Naive thymus-derived CD4-positive, alpha-beta T cell (primary cell): ENCODE measurements at places on chromosomes 4 and X. TPM values are rescaled to one million over a fixed set of nuclear protein-coding genes. Genes with fewer than 3 reads are reported as not detected.

DNA sequence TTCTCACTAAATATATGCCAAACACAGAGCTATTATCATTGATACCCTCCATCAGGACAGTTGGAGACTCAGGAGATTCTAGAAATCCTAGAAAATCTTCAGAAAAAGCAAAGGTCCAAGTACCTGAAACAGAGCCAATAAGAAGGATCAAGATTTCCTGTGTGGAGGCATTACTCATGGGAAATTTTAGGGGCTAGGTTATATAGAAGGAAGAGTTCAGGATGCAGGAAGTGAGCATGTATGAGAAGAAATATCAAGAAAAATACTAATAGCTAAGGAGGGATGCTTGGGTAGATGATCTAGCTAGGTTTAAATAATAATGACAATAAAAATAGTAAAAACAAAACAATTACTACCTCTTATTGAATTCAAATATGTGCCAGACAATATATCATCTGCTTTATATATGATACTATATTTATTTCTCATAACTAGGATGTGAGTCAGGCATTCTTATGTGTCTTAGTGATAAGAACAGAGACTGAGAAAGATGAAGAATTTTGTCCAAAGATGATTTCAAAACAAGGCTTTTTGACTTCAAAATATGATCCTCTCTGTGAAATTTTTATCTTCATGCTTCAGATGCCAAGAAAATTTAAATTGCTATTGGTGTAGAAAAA lies 66.4 kb upstream of the HHIP start:
- DNase-seq, result no peak

GRCh38 chr4:8473920-8474590 lies 33.5 kb downstream of the TRMT44 start:
- no peak for DNase-seq

- DNase-seq, result no peak
Observed at GRCh38 chr4:170089668-170090351, at the start of gene AADAT. Gene AADAT (minus strand): TSS chr4:170089956. CDS start chr4:170089690, 266 bp downstream.

DNA sequence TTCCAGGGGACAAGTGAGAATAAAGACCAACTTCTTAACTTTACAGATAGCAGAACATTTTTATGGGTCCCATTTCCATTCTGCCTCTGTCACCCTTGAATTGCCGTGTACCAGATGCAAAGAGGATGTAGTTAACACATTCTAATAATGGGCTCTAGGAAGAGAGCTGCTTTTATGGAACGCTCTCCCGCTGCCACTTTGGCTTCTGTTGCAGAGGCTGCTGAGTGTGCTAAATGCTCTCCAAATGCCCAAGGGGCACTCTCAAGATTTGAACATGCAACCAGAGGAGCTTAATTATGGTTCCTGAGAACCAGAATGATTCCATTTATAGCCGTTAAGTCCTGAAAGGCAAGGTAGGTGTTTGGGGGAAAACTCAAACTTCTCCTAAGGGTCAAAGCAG lies 28.1 kb upstream of the GPC3 start:
- no peak for DNase-seq

DNA sequence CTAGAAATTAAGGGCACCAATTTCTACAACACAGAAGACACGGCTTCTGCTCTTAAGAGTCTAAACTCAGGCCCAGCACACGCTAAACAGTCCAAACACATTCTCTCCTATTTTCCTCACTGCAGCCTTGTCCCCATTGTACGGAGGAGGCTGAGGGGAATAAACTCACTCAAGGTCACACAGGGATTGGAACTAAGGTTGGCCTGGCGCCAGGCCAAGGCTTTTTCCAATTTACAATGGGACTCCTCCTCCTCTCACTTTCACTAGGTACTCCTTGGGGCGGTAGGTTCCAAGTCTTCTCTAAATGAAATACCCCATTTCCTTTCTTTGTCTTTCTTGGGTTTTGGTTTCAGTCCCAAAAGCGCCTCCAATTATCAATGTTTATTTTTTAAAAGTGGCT lies 48.7 kb upstream of the CRMP1 start:
- no peak for DNase-seq

DNA sequence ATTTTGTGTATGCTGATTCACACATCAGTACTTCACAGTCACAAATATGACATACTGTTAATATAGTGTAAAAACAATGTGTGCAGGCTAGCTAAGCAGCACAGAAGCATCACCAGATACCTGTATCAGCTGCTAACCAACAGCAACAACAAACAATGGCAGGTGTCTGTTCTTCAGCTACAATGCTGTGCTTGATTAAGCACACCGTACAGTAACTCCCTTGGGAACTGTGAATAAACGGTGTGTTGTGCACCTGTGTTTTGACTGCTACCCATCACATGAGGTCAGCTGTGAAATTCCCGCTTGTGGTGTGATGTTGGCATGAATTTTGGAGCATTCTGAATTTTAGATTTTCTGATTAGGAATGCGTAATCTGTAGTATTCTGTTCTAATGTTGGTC lies 379.7 kb upstream of the FAT1 start:
- no peak for DNase-seq

The CT45A2 gene
- total RNA-seq, result not detected in 2 replicates

DNA sequence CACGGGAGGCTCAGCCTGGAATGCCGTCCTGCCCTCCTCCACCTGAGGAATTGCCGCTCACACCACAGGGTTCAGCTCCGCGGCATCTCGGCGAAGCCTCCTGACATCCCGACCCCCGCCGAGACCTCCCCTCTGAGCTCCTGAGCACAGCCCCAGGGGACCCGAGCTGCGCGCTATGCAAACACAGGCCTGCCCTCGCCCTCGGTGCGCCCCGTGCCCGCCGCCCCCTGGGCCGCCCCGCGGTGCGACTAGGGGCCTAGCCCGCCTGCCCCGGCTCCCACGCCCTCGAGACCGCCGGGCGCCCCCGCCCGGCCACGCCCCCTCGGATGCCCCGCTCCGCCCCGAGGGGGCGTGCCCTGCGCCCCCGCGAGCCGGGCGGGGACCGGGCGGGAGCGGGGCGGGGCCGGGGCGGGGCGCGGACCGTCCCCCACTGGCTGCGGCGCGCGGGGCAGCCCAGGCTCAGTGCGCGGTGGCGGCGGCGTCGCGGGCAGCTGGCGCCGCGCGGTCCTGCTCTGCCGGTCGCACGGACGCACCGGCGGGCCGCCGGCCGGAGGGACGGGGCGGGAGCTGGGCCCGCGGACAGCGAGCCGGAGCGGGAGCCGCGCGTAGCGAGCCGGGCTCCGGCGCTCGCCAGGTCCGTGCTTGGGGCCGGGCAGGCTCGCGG lies at the start of gene FGFR3:
FGFR3 (plus strand) TSS at position 462 of the 664 bp plus-strand sequence. CDS start 642 bp downstream, outside the sequence.
- no peak for DNase-seq

The TCEAL7 gene
- not detected in 2 replicates for total RNA-seq

GRCh38 chrX:122238801-122239200 lies 945.3 kb upstream of the GRIA3 start:
- DNase-seq, result no peak

GRCh38 chrX:154596290-154596929 lies 11.5 kb downstream of the CTAG1A start:
- no peak for DNase-seq

GRCh38 chr4:151035911-151036310 lies 20.8 kb upstream of the LRBA start:
- DNase-seq, result no peak

DNA sequence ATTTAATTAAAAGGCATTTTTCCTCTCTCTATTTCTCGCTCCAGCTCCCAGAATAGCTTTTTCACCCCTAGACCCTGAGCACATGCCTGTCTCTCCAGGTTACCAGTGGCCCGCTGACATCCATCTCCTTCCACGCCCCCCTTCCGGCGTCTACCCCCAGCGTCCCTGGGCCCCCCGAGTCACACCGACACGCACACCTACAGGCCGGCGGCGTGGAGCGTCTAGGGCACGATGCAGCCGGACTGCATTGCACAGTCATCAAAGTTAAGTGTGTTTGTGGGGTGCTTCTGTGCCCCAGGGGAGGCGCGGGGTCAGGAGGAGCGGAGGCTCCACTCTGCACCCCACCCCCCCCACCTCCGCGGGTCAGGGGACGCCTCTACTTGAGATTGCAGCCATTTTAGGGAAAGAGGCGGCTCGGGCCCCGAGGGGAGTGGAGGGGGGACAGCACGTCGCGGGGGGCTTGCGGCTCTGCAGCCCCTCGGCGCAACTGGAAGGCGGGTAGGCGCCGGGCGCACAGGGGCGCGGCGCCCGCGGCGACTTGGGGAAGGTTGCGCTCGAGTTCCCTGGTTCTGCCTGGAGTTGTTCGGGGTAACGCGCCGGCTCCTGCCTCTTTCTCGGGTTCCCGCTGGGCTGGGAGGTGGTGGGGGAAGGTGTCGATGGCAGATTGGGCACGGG lies 112.7 kb downstream of the DHX15 start:
- DNase-seq, result no peak
